ENCODE measurements at places on chromosomes 16 and 17.

DNA sequence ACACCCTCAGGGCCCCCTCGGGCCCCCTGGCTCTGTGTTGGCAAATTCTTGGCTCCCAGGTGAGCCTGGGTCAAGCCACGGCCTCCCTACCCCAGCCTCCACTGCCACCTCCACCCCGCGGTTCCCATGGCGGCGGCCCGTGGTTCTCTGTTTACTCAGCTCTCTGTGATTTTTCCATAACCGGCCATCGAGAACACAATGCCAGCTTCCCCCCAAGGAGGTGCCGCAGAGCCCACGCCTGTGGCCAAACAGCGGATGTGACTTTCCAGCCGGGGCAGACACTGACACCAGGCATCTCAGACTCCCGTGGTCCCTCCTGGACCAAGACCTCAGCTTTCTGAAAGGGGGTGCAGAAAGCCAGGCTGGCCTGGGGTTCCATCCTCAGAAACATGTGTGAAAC lies 21.6 kb upstream of the ATP2A3 start:
- DNase-seq = no peak

DNA sequence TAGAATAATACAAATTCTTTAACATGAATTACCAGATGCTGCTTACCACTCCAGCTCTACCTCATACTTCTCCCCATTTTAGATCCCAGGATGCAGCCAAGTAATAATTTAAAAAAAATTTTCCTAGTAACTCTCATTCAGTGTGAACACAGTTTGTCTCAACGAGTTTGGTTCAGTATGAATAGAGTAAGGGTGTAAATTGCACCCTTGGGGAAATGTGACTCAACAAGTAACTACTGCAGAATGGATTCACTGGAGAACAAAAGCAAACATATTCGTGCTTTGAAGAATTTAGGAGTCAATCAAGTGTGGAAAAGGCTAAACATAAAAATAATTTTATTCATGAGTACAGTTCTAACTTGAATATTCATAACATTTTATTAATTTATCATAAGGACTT lies 23.0 kb downstream of the KCNJ16 start:
- no peak for DNase-seq

DNA sequence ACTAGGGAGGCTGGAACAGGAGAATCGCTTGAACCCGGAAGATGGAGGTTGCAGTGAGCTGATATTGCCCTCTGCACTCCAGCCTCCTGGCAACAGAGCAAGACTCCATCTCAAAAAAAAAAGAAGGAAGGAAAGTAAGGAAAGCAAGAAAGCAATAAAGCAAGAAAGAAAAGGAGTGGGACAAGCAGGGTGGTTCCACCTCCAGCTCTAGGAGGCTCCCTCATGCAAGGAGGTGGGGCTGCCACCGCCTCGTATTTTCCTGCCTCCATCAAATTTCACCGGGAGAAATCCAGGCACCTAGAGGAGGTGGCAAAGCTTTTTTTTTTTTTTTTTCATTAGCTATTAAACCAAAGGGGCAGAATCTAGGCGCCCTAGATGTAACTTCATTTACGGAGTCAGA lies 1.0 kb downstream of the CYB561 start:
- no peak for DNase-seq

DNA sequence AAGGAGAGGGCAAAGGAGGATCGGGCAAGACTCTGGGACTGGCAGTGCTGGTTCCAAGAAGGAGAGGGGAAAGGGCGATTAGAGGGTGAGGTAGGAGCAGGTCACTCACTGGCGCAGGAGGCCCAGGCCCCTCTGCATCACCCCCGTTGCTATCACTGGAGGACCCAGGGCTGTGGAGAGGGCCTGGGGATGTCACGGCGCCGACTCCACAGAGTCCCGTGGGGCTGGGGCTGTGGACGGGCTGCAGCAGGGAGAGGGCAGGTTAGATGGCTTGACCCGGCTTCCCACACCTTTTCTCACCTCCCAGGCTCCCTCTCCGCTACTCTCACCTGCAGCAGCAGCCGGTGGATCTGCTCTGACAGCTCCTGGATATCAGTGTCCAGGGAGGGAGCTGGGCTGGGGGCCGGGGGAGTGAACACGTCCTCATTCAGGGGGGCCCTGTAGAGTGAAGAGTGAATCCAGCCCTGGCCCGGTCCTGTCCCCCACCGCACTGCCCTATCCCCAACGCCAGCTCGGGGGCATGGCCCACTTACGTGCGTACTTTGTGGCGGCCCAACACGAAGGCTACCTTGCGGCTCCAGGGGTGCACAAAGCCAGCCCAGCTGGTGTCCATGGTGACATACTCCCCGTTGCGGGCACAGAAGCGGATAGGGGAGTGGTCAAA lies 4.9 kb downstream of the PER1 start:
- no peak for DNase-seq

- DNase-seq = no peak
Measured at GRCh38 chr16:8957063-8957397, 6.7 kb downstream of the USP7 start.

GRCh38 chr16:71255721-71256120 lies 25.2 kb upstream of the HYDIN start:
- no peak for DNase-seq

DNA sequence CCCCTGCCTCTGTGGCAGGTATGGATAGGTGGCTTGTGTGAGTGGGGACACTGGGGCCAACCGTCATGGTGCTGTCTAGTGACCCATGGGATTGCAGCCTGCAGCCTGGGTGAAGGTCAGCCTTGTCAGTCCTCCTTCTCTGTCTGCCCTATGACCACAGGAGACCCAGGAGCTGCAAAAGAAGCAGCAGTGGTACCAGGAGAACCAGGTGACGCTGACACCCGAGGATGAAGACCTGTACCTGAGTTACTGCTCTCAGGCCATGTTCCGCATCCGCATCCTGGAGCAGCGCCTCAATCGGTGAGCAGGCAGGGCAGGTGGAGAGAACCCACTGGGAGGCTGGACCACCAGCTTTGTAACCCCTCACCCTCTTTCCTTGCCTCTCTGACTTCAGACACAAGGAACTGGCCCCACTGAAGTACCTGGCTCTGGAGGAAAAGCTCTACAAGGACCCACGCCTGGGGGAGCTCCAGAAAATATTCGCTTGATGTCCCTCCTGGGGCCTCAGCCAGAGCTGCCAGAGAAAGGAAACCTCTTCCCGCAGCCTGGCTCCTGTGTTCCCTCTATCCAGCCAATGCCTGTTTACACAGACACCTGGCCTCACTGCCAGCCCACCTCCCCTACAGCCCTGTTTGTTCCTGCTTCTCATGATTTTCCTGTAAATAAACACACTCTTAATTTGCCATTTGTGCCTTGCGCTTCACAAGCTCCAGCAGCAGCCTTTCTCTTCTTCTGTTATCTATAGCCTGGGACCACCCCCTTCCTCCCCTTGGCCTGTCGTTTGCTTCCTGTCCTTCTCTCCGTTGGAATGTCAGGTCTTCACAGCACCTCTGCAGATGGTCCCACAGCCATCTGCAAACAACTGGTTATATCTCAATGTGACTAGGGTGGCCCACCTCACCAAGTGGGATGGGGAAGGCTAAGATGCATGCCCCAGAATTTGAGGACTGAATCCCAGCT lies 4.5 kb upstream of the KATNB1 start:
- no peak for DNase-seq

DNA sequence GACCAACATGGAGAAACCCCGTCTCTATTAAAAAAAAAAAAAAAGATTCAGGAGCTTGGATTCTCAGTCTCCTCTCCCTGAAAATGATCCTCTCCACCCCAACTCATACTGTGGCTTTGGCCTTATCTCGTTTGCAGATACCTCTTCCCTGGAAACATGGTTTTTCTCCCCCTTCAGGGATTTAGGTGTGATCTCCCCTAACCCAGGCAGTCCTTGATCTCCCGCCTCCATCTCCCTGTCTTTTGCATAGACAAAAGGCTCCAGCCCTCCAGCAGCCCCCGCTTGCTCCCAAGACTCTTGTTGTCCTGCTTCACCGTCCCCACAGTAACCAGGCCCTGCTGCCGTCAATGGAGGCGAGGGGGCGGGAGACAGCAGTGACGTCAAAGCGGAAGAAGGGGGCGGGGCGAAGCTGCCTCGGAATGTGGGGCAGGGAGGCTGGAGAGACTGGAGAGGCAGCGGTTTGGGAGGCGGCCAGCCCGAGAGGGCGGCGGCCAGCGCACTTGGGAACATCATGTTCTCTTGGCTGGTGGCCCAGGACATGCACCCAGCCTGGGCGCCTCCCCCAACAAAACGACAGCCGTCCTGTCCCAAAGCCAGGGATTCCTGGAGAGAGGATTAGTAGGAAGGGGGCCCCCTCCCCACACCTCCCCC lies 1.9 kb upstream of the PER1 start:
- peak; percentile 53 for DNase-seq

DNA sequence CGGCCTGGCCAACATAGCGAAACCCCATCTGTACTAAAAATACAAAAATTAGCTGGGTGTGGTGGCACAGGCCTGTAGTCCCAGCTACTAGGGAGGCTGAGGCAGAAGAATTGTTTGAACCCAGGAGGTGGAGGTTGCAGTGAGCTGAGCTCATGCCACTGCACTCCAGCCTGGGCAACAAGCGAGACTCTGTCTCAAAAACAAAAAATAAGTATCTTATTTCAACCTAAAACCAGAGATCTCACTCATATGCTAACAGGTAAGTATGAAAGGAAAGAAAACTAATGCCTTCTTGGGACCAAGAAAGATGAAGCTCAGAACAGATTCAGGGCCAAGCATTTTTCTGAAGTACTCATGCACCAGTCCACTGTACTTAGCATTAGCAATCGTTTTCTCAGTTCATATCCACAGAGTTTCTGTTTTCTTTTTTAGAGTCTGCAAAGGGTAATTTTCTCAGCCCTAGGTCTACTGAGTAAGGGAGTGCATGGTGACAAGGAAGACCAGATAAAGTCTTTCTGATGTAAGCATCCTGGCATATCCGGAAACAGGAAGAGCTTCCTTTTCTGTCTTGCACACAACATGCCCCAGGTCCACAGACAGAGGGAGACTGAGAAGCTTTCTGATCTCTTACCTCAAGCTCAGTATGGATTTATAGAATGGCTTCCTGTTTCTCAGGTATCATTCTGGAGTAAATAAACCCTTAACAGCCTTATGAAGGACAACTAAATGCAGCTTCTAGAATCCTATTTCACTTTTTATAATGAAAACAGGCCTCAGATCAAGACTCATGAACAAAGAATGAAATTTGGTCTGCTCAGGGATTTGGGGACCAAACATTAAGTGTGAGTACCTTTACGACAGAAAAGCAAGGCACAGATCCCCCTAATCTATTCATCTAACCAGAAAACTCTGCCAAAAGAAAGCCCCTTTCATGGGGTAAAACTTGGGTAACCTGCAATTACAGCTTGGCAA lies 38.7 kb upstream of the FOXJ1 start:
- no peak for DNase-seq

All from NCI-H526 (cell line).